HT1080 (cell line): ENCODE measurements at places on chromosomes 13 and 19. TPM values are rescaled to one million over a fixed set of nuclear protein-coding genes. Genes with fewer than 3 reads are reported as not detected.

Gene PRR19
- total RNA-seq, result 1.2 and 2.8 TPM in 2 replicates

Gene SLC1A6
- not detected in 2 replicates for total RNA-seq

Gene APOC1
- total RNA-seq, result 0.37 and 2.7 TPM in 2 replicates

Gene C2CD4C
- 0.40 and 0.69 TPM in 2 replicates for total RNA-seq

Gene ATXN8OS
- not detected in 2 replicates for total RNA-seq

Gene UHRF1
- total RNA-seq, result 30.1 and 40.7 TPM in 2 replicates

Gene GJB6
- total RNA-seq, result not detected in 2 replicates

Gene ZNF433
- total RNA-seq, result 0.37 TPM in 1 of 2 replicates, not detected in the other

Gene LGALS4
- 0.11 TPM in 1 of 2 replicates, not detected in the other for total RNA-seq

Gene PRTN3
- not detected in 2 replicates for total RNA-seq

Gene MAP1S
- 30.3 and 45.0 TPM in 2 replicates for total RNA-seq

Gene ZNF350
- total RNA-seq, result 3.9 and 5.8 TPM in 2 replicates
